ENCODE measurements at places on chromosomes 13 and 19.

GRCh38 chr13:44296856-44297255 is 76.8 kb upstream of the SERP2 start:
- DNase-seq = no peak

GRCh38 chr13:36275190-36276002 is 22.2 kb downstream of the CCDC169 start:
- DNase-seq = peak; percentile 66

DNA sequence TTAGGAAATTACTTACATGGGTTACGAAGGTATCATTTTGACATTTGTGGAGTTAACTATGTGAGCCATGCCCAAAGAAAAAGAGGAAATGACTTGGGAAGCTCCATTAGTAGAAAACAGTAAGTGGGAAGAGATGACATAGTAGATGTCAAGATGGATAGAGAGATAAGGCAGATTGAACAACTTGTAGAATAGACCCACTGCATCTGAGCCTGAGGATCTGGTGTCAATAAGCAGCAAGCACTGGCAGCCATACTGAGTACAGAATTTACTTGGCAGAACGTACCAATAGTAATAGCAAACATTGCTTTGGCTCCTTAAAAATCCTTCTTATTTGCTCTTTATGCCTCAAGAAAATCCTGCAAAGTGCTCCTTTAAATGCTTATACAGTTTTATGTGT is 203.8 kb downstream of the GPC6 start:
- DNase-seq = no peak

GRCh38 chr19:1101337-1101698 is 2.5 kb upstream of the GPX4 start:
- no peak for DNase-seq

- DNase-seq = no peak
Observed at GRCh38 chr19:45115809-45116615, 23.0 kb downstream of the PPP1R37 start.

- DNase-seq = no peak
Observed at GRCh38 chr13:81473366-81473899, 1132.5 kb upstream of the SPRY2 start.

- peak; percentile 57 for DNase-seq
Observed at GRCh38 chr19:52941941-52942385, 18.7 kb upstream of the ZNF888 start.

GRCh38 chr13:48401480-48401879 is 11.4 kb downstream of the LPAR6 start:
- no peak for DNase-seq

DNA sequence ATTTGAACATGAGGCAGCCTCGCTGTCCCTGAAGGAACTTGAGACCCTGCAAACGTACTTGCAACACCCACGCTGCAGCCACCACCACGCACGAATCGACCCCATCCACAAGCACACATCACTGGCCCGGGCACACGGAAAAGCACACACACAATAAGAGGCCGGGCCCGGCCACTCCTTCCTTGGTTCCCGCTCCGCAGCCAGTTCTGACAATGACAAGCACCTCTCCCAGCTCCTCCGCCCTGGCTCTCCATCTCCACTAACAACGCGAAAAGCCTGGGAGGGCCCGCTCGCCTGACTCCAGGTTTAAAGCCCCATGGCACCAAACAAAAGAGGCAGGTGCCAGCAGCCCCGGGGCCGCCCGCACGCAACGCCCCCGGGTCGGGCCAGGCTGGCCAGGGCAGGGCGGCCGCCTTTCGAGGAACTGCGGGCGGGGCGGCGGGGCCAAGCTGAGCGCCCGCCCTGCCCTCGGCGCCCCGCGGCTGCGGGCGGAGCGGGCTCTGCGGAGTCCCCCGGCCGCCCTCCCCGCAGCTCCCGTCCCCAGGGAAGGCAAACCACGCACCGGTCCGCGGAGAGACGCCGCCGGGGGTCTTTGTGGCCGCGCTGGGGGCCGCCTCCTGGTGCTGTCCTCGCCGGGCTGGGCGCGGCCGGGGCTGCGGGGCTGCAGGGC is 495 bp downstream of the DCLK1 start:
- DNase-seq = peak; percentile 48

- DNase-seq = no peak
Observed at GRCh38 chr13:32309312-32310133, 5.6 kb downstream of the ZAR1L start.
